ENCODE measurements at places on chromosomes 2 and 18.

DNA sequence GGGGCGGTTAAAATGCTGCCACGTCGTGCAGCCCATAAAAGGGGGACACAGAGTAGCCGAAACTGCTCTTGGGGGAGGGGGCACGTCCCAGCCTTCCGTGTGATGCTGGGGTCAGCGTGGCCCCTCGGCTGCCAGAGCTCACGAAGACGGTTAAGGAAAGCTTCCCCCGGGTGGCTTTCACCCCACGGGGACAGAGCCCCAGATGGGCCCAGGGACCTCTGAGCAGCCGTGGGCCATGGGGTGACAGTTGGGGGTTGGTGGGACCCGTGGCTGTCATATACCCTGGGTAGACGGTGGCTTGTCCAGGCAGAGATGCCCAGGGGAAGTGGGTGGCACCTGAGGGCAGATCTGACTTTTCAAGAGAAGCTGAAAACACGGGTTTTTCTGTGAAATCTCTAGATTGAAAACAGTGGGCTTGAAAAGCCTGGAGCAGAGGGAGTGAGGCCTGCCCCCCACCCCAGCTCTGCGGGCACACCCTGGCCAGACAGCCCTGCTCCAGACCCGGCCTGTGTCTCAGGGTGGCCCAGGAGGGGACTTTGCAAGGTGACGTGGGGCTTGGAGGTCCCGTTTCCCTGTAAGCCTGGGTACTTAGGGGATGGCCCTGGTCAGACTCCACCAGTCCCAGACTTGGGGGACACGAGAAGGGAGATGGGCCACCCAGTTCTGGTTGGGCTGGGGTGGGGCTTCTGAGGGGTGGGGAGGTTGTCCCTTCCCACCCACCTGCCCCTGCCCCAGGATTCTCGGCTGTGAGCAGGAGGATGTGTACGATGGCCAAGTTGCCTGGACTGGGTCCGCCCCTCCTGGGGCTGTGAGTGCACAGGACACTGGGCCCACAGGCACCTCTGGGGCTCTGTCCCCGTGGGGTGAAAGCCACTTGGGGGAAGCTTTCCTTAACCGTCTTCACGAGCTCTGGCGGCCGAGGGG lies 652 bp downstream of the NEU4 start:
- DNase-seq: no peak

GRCh38 chr2:19287324-19287723 lies 71.1 kb downstream of the OSR1 start:
- no peak for DNase-seq

DNA sequence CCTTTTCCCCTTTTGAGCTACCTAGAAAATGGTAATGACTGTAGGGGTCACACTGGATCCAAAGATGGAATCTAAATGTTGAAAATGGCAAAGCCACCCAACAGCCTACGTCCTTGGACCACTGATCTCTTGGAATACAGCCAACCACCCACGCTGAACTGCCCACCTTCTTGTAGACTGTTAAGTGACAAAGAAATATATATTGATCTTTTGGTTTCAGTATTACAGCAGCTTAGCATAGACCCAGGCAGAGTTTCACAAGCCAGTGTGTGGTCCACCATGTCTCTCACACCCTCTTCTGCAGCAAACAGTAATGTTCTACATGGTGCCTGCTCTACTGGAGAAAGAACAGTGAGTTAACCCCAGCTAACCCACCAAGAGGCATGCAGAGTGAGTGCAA lies 20.2 kb downstream of the CACNB4 start:
- no peak for DNase-seq

- no peak for DNase-seq
Measured at GRCh38 chr2:205650931-205651330, 31.4 kb upstream of the NRP2 start.

- peak; percentile 53 for DNase-seq
Measured at GRCh38 chr2:23900541-23901322, 26.2 kb downstream of the ATAD2B start.

GRCh38 chr18:58338141-58338540 lies 290.8 kb downstream of the ALPK2 start:
- DNase-seq: no peak

DNA sequence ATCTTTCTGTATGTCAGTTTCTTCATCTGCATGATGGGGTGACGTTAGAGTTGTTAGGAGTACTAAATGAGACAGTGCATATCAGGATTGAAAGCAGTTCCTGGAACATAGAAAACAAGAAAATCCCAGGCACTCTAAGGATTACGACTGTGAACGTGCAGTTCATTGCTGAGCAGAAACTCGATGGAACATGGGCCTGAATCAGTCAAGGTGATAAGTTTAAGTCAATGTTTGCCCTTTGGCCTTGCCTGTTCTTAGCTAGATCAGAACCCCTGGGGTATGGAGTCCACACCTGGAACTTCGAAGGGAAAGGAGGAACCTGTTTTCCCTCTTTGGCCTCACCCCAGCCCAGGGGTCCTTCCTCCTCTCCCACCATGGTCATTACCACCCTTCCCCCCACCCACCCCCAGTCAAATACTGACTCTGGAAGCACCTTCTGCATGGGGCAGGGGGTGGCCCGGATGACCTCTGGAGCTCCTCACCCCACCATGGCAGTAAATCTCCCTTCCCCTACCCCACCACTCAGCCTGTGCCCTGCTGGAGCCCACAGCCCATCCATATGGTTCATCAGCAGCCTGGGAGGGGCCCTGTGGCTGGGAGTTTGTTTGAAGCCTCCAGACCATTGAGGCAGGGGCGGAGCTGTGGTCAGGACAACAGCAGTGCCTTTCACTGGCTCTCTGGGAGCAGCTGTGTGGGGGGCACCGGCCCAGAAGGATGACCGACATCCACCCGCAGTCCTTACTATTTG lies 164.1 kb downstream of the SMAD7 start:
- no peak for DNase-seq

- DNase-seq: no peak
Measured at GRCh38 chr18:73503326-73503725, 635.5 kb upstream of the NETO1 start.

GRCh38 chr2:217027414-217027813 lies 167.6 kb upstream of the TNP1 start:
- DNase-seq: no peak

DNA sequence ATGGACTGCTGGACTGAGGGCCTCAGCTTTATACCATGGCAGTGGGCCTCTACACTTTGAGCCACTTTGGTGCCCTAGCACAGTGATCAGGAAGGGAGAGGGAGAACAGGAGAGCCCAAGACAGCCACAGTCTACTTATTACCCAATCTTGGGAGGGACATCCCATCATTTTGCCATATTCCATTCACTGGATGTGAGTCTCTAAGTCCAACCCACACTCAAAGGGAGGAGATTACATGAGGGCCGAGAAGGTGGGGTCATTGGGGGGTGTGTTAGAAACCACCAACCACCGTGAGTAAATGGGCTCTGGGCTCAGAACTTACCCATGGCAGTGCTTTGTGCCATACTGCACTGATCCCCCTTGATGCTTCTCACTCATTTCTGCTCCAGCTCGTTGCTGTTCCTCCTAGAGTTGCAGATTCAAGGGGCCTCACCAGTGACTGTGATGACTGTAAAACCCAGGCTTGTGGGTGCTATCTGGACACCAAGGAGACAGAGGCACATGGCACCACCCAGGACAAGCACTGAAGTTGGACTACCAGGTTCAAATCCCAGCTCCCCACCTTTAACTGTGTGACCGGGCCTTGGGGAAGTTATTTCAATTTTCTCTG lies 97.6 kb upstream of the RAB6C start:
- no peak for DNase-seq

DNA sequence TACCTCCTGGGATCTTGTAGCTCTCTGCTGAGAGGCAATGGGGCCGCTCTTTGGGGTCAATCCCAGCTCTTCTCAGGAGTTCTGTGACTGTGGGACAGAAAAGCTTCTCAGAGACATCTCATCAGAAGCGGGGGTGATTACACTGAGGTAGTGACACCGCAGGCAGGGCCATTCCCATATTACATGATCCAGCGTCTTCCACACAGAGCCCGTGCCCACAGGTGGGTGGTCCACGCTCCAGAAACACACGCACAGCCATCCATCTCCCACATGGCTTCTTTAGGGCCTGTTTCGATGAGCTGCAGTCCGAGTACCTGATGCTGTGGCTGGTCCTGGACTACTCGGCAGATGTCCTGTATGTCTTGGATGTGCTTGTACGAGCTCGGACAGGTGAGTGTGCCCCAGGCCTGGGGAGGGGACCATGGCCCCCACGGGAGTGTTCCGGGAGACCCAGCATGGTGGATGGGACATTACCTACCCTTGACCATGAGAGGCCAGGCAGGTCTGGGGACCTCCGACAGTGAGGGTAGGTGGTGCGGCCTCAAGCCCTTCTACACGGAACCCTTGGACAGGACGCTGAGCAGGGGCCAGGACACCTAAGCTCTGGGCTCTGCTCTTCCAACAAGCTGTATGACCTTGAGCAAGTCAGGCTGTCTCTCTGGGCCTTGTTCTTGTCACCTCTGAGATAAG lies 45.5 kb downstream of the CNGA3 start:
- no peak for DNase-seq

DNA sequence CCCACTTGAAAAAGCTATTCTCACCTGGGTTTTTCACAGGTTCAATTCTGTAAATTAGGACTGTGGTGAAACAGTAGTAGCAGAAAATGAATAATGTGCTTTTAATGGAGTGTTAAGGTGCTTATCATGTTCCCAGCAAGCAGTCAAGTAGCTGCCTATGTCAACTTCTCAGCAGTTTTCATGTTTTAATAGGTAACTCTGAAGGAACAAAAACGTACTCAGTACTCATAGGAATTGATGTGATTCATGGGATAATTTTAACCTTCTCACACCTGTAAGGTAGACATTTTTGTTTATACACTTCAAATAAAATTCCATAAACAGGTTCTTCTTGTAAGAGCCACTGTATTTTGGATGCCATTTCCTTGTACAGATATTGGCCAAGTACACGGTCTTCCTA lies 801.6 kb downstream of the MBD2 start:
- no peak for DNase-seq
